ENCODE measurements at places on chromosomes 16 and 17.
A peak's percentile ranks its signal among the peaks of the same experiment; 100 is the strongest.

GRCh38 chr17:2736956-2737355, 12.5 kb downstream of the CCDC92B start:
- no peak for DNase-seq

- no peak for DNase-seq
Observed at GRCh38 chr17:80289616-80290015, 29.0 kb downstream of the RNF213 start.

DNA sequence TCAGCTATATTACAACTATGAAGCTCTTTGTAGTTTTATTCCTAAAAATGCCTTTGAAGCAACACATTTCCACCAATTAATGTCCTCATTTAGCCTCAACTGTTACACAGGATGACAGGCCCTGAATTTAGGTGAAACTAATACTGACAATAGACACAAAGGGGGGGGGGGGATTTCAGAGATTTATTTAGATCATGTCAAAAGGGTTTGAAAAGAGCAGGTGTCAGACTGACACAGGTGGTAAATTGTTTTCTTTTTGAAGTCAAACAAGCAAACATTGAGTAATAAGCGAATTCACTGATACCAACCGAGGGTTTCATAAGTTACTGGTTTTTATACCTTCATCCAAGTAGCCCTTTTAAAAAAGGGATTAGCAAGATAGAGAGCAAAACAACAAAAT, 40.8 kb downstream of the KANSL1 start:
- DNase-seq, result no peak

- no peak for DNase-seq
Observed at GRCh38 chr17:10435096-10435495, 13.3 kb upstream of the MYH8 start.

GRCh38 chr16:2964475-2965336, 631 bp downstream of the KREMEN2 start:
- DNase-seq, result no peak

DNA sequence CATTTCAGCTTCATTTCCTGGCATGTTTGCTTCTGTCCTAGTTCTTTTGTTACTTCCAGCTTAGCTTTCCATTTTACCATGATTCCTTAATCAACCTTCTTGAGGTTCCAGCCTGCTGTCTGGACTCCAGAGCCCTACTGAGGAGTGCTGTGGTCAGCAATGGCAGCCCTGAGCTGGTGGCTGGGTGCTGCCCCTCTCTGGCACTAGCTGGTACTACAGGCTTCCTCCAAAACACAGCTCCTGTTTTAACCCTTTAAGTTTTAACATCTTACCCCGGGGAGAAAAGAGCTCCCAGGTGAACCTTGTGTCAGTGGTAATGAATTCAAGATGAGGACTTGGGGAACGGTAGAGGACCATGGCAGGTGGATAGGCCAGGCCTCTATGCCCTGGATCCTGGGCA, 395.5 kb downstream of the TMEM114 start:
- DNase-seq, result no peak

- DNase-seq, result no peak
Observed at GRCh38 chr16:6560306-6561100, 772.1 kb upstream of the RBFOX1 start.

DNA sequence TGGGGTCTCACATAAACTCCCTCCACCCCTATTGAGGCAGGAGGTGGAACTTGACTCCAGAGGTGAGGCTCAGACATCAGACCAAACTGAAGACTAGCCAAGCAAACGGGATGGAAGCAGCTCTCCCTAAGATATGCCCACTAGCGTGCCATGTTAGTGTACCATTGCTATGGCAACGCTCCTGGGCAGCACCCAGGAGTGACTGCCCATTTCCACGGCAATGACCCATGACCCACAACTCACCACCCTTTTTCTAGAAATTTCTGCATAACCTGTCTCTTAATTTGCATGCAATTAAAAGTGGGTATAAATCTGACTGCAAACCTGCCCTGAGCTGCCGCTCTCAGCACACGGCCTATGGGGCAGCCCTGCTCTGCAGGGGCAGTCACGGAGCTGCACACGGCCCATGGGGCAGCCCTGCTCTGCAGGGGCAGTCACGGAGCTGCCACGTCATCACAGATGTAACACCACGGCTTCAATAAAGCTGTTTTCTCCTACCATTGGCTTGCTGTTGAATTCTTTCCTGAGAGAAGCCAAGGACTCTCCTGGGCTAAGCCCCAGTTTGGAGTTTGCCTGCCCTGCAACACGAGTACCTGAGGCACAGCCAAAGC, 164.3 kb downstream of the RBFOX3 start:
- DNase-seq, result no peak

DNA sequence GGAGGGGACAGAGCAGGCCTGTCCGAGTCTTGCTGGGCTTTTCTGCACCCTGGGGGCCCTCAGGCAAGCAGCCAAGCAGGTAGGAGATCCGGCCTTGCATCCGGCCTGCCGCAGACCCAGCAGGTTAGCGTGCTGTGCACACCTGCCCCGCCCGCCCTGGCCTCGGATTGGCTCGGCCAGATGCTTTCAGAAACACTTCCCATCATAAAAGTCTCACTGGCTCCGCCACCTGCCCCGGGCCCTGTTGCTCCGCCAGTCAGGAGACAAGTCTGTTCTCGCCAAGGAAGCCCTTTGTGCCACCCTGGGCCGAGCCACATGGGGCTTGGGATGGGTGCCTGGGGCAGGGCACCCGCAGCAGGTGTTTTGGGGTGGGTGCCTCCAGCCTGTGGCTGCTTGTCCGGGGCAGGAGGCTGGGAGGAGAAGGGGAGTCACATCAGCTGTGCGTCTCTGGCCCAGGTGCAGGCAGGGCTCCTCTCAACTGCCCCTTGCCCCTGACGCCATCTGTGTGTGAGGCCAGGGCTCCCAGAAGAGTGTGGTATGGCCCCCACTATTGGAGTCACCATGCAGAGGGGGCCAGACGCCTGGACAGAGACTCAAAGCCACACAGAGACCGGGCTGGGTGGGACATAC, 228.2 kb upstream of the GSE1 start:
- DNase-seq, result no peak

GRCh38 chr16:2042986-2043666, 4.5 kb downstream of the NTHL1 start:
- DNase-seq, result no peak

DNA sequence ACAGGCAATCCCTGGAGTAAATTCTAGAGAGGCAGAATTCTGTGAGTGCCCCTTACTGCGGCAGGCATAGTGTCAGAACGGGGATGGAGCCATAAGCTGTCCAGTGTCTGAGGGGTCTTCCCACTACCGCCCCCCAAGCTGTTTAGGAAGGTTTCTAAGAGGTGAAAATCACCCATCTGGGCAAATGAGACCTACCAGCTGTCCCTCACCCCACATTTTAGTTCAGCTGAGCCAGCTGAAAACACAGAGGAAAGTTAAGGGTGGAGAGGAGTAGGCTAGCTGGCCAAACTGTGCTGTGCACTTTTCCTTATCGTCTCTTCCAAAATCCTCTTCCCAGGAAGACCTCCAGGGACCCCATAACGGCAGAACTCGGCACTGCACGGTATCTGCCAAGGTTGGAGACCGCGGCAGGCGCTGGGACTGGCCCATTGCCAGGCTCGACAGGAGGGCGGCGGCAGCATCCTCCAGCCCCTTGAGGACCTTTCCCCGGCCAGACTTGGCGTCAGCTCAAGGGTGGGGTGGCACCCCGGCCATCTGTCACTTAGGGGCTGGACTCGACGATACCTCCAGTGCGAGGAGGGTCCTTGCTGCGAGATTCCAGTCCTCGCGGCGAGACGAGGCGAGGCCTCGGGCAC, 955 bp downstream of the ACLY start:
- DNase-seq, result no peak

DNA sequence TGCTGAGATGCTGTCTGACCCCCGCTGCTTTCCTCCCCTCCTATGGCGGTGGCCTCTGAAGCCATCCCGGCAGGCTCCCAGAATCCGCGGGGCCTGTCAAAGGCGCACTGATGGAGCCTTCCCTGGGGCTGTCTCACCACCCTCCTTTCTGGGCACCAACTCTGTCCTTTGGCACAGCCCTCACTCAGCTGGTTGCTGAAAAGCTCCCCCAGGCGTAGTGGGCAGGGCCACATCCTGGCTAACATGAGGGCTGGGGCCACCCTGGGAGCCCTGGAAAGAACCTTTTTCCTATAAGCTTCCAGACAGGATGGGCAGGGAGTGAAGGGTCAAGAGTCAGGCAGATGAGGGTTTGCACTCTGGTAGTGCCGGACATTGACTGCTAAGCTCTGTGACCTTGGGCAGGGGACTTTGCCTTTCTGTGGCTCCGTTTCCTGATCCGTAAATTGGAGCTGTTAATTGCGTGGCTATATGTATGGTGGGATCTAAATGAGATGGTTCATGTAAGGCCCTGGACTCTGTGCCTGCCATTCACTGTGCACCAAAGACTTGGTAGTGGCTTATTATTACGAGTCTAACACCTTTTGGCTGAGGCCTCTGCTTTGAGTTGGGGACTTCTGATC, 27.6 kb upstream of the LASP1NB start:
- peak; percentile 39 for DNase-seq

DNA sequence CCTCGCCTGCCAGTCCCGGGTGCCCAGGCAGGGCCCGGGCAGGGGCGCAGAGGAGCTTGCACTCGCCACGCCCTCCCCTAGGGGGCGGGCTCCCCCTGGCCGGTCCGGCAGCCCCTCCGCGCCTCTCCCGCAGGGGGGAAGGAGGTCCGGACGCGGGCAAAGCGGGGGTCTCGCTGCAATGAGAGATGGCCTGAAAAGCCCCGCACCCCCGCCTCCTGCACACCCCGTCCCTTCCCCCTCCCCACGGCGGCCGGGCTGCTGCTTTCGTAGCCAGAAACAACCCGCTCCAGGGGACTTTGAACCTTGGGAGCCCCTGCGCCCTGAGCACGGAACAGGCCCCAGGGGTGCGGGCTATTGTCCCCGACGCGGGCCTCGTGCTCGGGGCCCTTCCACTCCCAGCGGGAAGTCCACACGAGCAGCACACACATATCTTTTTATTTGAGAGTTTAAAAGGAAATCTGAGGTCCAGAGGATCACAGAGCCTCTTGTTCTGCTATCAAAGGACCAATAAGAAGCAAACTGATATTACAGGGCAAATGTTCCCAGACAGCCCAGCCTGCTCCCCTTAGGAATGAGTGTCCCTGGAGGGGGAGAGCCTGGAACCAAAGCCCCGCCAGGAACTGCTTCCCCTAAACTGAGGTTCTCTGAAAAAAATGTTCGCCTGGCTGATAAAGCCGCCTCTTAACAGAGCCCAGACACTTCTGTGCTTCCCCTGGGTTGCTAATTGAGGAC, 5.8 kb upstream of the CBX4 start:
- DNase-seq, result no peak

DNA sequence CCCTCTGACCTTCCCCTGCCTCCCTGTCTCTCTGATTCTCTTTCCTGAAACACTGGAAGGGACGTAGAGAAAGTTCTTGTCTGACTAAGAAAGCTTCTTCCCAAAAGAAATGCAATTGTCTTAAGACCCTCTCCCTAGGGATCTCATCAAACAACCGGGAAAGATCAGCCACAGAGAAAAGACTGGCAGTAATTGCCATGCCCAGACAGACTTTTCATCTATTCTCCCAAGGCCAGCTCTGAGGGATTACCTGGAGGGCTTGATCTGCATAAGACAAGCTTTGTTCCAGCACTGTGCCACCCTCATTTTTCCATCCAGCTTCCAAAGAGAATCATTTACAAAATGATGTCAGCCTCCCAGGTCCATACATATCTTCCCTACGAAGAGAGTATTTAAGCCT, 38.8 kb upstream of the HS3ST3A1 start:
- no peak for DNase-seq

- no peak for DNase-seq
Observed at GRCh38 chr16:55496509-55497145, 12.2 kb upstream of the LPCAT2 start.

- no peak for DNase-seq
Observed at GRCh38 chr17:80119271-80119791, 17.9 kb downstream of the GAA start.

DNA sequence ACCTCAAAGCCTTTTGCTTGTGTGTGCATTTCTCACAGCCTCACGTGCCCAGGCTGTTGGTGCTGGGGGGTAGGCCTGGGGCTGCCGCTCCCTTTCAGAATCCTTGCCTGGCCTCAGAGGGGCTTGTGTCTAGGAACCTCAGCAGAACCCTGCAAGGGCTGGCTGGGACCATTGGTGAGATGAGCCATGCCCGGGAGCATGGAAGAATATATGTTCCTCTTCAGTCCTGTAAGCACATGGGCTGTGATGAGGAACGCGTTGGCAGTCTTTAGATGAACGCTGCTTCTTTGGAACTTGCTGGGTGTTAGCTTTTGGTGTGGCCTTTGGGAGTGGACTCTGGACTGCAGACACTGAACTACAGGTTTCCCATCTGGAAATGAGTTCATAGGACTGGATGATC, 32.0 kb upstream of the SLC5A10 start:
- DNase-seq, result no peak

DNA sequence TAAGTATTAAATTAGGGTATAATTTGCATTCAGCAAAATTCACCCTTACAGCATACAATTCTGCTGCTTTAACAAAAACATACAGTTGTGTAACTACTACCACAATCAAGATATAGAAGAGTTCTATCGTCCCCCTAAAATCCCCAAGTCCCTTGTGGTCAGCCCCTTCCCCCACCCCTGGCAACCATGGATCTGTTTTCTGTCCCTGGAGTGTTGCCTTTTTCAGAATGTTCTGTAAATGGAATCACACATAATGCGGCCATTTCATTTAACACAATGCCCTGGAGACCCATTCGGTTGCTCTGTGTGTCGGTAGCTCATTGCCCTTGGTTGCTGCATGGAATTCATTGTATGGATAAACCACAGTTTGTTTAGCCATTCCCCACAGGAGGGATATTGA, 190.2 kb downstream of the IRX5 start:
- no peak for DNase-seq

DNA sequence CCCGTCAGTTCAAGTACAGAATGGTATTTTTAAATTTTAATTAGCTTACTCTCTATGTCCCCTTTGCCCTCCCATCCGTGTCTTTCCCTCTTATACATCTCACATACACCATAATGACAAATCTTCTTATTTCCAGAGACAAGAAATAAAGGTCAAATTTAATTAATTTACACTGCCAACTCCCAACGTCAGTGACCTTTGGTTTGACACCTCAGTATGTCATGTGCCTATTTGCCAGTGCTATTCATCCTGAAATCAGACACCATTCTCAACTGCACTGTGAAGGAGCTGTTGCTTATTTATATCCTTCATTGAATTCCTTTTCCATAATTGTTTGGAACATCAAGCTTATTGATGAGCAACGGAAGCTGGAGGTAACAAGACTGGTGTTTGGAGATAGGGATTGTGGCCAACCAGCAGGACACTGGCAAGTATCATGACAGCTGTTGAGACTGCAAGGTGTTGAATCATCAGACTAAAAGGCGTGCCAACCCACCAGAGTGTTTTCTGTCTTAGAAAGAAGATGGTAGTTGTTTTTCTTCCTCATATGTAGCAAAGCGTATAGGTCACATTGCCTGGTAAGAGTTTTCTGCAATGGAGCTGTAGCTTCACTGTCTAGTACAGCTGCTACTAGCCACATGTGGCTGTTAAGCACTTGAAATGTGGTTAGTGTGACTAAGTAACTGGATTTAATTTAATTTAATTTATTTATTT, 12.5 kb downstream of the CALCOCO2 start:
- no peak for DNase-seq

DNA sequence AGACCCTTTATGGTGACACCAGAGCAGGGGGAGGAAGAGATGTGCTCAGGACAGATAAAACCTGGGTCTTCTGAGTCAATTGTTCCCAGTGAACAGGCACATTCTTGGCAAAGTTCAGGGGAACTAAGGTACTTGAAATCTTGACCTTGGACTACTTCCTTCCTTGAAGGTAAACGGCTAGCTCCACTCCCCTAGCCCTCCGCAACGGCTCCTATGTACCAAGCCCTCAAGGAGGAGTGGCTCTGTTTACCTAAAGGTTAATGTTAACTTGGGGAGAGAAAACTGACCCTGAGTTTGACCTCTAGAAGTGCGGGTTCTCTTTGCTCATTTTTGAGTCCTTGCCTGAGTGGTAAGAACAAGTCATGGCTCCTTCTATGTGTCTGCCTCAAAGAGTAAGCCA, 7.8 kb downstream of the TTLL6 start:
- no peak for DNase-seq
